ENCODE measurements at places on chromosomes 4 and X.

GRCh38 chr4:10033191-10033881, 12.0 kb upstream of the SLC2A9 start:
- peak; percentile 65 for DNase-seq

GRCh38 chr4:15799701-15800100, 21.6 kb downstream of the CD38 start:
- DNase-seq: no peak

DNA sequence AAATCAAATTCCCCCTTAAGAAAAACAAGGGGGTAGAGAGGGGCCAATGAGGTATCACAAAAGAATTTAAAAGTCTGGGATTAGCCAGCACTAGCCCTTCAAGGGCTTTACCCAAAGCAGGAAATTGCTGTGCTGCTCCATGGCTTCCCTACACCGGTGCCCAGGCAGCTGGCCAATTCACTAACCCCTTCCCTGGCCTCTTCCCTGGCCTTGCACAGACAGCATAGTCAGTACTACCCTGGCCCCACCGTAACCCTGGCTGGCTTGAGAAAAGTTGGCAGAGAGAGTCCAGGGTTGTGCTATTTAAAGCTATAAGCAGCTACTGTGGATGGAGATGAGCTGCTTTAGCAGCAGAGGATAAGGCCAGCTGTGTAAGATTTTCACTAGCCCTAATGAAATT, 43.1 kb downstream of the ADAMTS3 start:
- DNase-seq: no peak

DNA sequence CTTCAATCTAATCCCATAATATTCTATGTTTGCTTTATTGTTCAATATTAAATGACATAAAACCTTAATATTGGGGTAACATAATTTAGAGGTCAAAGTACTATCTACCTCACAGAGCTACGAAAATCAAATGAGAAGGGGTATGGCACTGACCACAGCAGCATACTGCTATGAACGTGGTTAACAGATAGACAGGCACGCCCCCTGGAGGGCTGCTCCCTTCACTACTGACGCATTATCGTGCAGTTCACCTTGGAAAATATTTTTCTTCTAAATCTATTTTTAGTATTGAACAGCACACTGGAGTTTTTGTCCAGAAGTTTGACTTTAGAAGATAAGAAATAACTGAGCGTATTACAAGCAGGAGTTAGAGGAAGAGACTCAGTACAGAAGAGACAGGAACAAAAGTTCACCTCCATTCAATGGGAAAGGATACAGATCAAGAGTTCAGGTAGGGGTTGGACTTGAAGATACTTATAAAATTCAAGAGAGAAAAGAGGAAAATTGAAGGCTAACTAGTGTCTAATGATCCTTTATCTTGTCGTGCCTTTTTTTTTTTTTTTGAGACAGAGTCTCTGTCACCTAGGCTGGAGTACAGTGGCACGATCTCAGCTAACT, 22.7 kb downstream of the MAP9 start:
- no peak for DNase-seq

DNA sequence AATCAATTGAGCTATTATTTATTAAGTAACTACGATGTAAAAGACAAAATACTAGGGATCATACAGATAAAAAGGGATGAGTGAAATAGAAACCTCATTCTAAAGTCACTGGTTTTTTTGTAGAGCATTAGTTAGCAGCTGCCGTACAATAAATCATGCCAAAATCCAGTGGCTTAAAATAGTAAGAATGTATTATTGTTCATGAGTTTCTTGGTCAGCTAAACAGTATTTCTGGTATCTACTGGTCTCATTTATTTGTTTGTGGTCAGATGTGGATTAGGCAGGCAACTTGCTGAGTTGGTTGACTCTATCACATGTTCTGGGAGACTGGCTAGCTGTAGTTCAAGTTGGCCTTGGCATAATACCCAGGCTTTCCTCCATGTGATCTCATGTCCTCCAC, 667.3 kb downstream of the GALNTL6 start:
- no peak for DNase-seq

- no peak for DNase-seq
These were observed 270.6 kb downstream of the BANK1 start for GRCh38 chr4:102061133-102061532.

- DNase-seq: peak; percentile 75
These were observed 22.1 kb downstream of the TMEM131L start for GRCh38 chr4:153488006-153488891.

DNA sequence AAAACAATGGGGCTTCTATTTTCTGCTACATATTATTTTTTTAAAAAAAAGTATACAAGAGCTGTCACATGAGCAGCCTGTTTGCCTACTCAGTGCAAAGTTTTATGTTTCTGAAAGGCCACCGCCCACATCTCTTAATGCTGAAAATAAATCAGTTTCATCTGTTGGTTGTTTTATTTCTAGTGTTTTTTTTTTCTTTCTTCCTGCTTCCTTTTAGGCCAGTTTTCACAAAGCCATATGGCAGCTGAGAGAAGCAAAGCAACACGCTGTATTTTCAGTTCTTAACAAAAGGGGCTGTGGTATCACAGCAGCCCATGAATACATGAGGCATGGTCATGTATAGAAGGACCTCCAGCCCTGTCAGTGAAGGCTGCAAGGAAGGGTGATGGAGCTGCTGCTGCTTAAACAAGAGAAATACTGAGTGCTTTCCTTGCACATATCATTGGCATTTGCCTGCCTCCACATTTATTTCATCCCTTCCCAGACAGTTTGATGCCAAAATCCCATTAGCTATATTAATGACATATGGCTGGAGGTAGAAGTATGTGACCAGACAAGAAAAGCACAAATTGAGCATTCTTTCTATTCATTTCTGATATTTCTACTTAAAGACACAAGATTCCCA, 172.5 kb downstream of the PCDH18 start:
- DNase-seq: no peak

- no peak for DNase-seq
These were observed 927.8 kb downstream of the STPG2 start for GRCh38 chr4:97215409-97215941.

Measured in CD4-positive, alpha-beta T cell treated with Interferon gamma for 1 hour (primary cell).